ENCODE measurements at places on chromosomes 5 and 9.

- no peak for DNase-seq
These were observed 69.0 kb upstream of the FAM169A start for GRCh38 chr5:74934949-74935751.

DNA sequence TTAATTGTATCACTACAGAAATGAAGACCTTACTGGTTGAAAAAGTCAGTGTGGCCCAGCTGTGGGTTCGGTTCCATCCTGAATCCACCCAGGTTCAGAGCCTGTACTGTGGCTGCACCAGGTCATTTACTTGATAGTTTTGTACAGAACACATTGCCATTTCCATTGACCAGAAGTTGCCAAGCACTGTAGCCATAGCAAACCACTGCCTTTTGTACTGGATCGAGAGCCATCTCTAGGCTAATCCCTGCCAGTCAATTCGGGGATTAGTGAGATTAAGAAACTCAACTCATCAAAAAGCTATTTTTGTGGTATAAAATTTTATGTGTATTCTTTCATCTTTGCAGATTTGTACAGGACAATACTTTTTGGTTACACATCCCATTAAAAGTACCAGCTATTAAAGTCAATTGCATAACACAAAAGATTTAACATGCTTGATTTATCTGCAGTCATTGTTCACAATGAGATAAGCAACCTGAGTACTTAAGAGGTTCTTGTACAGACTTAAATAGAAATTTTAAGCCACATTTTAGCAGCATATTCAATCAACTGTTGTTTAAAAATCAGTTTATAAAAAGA lies 108.5 kb upstream of the OTULINL start:
- no peak for DNase-seq

DNA sequence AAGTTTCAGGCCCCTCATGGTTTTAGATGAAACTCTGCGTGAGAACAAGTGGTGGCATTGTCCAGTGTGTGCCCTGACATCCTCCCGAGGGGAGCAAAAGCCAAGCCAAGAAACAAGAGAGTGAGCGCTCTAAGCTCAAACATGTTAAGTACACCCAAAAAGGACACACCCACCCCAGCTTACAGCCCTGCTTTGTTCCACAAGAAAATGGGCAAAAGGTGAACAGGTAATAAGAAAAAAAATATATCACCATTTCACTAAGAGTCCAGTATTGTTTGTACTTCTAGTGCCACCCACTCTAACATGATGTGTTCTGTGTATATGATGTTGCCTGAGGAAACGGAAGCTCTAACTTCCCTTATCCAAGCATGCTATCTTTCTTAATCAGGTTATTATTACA lies 278.2 kb downstream of the SLIT3 start:
- no peak for DNase-seq

DNA sequence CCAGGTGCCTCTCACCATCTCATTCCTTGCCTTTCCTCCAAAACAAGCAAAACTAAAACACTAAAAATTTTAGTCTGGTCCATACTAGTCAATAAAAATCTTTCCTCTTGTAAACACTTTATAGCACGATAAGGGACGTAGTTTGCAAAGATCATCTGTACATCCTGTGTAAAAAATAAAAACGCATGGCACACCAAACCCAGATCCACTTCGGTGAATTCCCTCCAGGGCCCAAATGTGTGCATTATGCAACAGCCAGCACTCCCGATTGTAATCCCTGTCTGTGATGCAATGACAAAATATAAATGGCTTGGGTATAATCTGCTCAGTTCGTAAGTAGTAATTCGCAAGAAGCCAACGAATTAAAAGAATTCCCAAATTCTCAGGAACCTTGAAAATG lies 1.4 kb downstream of the FAM169A start:
- no peak for DNase-seq

GRCh38 chr5:136004436-136004835 lies 24.4 kb upstream of the TGFBI start:
- no peak for DNase-seq
